Activated T-cell treated with anti-CD3 and anti-CD28 coated beads, Interleukin-2, amount 50 U/mL, for 4 hours (primary cell): ENCODE measurements at places on chromosomes 2 and 18. TPM values are rescaled to one million over a fixed set of nuclear protein-coding genes. Genes with fewer than 3 reads are reported as not detected.

Gene VSNL1
- total RNA-seq = not detected

Gene NAT8
- total RNA-seq = not detected

Gene TMEM247
- not detected for total RNA-seq

Gene PLGLB1
- 0.35 TPM for total RNA-seq

Gene AQP12A
- total RNA-seq = not detected

- no peak for DNase-seq
These were observed 49.1 kb upstream of the PIK3C3 start for GRCh38 chr18:41905786-41906527.

- DNase-seq = peak; percentile 78
These were observed at the start of gene NCKAP1 for GRCh38 chr2:183038341-183039300. Gene NCKAP1 (minus strand): TSS chr2:183038457. CDS start chr2:183038099, 358 bp downstream.

GRCh38 chr2:219327719-219328118 lies 4.8 kb downstream of the RESP18 start:
- no peak for DNase-seq

DNA sequence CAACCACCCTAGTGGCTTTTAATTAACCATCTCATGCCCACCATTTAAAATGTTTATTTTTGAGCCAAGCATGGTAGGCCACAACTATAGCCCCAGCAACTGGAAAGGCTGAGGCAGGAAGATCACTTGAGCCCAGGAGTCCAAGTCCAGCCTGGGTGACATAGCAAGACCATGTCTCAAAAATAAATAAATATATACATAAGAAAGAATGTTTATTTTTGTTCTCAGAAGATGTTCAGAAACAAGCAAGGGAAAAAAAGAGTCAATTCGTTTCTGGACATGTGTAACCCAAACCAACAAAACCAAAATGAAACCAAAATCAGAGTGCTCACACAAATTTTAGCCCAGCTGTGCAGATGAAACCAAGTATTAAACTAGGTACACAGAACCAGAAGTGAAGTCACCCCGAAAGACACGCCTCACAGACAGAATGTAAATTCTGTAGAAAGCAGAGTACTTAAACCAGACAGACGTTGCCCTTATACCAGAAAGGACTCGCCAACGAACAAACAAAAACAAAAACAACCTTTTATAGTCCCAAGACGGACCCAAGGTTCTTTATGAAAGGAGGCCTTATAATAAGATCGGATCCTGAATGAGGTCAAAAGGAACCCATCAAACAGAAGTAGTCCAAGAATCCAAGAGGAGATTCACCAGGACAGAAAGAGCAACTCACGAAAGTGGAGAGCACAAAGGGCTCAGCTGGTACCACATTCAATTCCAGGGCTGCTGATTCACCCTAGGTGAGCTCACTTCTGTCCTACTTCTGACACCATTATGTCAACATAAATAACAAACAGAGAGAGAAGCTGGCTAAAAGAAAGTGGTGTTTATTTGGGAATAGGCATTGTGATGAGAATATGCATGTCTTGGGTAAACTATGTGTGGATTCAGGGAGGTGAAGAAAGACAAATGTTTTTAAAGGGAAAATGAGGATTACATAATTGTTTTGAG lies 31.8 kb upstream of the MTCL1 start:
- DNase-seq = no peak

GRCh38 chr2:115573756-115574155 lies 1131.3 kb downstream of the DPP10 start:
- no peak for DNase-seq
